ENCODE measurements at places on chromosomes 13 and 19.
A peak's percentile ranks its signal among the peaks of the same experiment; 100 is the strongest.

DNA sequence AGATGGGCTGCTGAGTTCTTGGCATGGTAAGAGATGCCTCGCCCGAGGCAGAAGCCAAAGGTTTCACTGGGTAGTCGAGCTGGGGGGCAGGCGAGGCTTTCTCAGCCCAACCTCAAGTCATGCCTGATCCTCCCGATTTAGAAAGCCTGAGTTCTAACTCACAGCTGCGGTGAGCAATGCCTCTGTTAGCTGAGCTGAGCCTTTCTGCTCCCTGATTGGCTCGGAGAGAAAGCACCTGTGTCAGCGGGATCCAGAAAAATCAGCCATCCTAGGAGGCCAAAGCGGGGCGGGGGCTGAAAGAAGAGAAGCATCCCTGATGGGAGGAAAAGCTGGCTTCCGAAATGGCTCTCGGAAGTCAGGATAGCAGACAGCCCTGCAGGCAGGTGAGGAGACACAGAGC, 44.7 kb downstream of the CACNA1A start:
- no peak for DNase-seq

- DNase-seq: no peak
These were observed 843 bp downstream of the NR2F6 start for GRCh38 chr19:17244618-17245534.

- DNase-seq: no peak
These were observed 6.6 kb upstream of the GADD45B start for GRCh38 chr19:2469102-2469914.

DNA sequence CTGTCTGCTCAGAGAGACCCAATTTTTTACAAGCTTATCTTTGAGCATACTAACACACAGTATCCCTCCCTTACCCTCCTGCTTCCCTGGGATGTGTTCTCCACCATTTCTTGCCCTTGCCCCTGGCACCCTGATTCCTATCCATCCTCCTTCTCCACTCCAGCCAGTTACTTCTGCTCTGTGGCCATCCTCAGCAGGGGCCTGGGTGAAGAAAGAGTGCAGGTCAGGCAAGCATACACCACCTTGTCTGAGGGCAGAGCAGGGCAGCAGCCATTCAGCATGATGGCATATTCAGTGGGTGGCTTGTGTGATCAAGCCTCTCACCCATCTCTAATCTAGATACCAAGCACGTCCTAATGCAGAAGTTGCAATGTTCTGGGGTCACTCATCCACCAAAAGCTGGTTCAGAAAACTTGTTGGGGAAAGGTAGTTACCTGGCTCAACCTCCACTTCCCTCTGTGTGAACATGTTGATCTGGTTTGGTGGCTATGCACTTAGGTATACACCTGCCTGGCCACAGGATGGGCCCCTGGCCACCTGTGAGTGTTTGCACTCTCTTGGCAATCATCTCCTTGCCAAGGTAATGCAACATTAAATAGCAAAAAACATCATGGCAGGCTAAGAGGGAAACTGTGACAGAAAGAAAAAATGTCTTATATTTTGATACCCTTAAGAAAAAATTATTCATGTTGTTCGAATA, 900.3 kb upstream of the MIR17HG start:
- no peak for DNase-seq

DNA sequence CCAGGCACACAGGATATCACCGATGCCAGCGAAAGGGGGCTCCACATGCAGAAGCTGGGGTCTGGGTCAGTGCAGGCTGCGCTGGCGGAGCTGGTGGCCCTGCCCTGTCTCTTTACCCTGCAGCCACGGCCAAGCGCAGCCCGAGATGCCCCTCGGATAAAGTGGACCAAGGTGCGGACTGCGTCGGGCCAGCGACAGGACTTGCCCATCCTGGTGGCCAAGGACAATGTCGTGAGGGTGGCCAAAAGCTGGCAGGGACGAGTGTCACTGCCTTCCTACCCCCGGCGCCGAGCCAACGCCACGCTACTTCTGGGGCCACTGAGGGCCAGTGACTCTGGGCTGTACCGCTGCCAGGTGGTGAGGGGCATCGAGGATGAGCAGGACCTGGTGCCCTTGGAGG, 7.2 kb downstream of the NCAN start:
- no peak for DNase-seq

DNA sequence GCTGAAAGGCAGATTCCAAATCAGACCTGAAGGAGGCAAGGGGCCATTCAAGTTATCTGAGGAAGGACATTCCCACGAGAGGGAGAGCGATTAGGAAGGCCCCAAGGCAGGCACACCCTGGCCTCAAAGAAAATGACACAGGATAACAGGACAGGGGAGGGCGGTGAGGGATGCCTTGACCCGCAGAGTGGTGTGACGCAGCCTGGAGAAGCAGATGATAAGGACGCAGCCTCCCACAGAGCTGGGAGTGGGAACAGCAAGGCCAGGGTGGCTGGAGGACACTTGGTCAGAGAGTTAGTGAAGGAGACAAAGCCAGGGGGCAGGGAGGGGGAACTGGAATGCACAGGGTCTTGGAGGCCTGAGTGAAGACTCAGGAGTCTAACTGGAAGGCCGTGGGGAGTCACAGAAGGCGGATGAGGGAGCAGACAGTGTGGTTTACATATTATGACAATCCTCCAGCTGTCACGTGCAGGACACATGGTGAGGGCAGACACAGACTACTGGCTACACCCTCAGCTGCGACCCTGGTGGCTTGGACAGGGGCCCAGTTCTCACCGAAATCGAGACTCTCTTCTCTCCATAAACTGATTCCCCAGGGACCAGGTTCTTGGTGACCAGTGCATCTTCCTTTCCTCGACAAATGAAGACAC, 5.8 kb upstream of the DYRK1B start:
- DNase-seq: no peak

DNA sequence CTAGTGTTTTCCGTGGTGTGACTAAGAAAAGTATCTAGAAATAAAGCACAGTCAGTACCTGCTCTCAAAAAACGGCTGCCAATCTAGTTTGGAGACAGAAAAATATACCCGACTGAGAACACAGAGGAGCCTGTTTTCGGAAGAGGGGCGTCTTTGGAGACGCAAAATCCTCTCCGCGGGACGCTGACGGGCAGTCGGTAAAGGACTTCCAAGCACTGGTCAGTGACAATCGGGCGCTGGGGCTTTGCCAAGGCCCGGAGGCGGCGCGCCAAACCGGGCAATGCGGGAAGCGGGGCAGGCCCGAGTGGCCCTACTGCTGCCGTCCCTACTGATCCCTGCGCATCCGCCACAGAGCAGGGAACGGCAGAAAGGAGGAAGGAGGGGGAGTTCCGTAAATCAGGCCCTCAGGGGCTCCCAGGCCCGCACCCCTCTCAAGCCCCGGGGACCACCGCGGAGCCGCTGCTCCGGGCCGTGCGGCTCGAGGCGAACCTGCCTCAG, 588 bp upstream of the DPY19L3 start:
- DNase-seq: no peak

DNA sequence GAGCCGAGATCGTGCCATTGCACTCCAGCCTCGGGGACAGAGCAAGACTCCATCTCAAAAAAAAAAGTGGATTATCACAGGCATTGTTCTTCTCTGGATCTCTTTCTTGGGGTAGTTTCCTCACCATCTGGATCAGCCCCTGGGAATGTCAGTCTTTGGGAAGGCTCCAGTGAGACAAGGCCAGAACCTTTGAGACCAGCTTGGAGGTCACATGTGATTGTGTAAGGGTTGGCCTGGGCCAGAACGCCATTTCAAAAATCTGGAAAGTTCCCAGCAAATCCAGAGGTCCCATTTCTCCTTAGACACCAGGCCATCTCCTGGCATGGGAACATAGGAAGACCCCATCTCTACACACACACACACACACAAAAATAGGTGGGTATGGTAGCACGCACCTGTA, 14.2 kb upstream of the ANGPTL8 start:
- no peak for DNase-seq

DNA sequence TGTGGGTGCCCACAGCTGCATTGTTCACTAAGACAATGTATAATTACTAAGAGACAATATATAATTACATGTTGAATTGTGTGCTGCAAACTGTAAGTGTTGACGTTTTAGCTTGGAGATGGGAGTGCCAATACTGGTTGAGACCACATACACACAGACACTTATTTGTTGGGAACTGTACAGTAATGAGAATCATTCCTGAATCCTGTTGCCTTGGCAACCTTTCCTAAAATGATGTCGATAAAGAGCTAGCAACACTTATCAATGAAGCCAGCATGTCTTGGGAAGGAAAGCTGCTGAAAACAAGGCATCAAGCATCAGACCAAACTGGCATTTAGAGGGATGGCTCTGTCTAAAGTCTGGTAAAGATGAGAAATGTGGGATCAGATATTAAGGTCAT, 51.3 kb downstream of the PCDH8 start:
- no peak for DNase-seq

GRCh38 chr13:37306778-37307544, 201.5 kb upstream of the CSNK1A1L start:
- DNase-seq: peak; percentile 93

DNA sequence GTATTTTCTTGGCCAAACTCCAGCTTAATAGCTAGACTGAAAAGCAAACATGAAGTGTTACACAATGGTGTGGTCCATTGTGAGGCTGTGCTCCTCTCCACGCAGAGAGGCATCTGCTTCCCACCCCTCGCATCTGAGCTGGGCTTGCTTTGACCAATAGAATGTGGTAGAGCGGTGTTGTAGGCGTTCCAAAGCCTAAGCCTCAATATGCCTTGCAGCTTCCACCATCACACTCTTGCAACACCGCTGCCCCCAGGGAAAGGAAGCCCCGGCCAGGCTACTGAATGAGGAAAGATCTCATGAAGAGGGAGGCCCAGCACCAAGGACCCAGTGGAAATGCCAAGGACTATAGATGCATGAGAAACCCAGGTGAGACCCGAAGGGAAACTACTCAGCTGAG, 9.4 kb downstream of the FLT1 start:
- no peak for DNase-seq

GRCh38 chr19:42311657-42312056, 1.5 kb upstream of the TMEM145 start:
- DNase-seq: no peak

DNA sequence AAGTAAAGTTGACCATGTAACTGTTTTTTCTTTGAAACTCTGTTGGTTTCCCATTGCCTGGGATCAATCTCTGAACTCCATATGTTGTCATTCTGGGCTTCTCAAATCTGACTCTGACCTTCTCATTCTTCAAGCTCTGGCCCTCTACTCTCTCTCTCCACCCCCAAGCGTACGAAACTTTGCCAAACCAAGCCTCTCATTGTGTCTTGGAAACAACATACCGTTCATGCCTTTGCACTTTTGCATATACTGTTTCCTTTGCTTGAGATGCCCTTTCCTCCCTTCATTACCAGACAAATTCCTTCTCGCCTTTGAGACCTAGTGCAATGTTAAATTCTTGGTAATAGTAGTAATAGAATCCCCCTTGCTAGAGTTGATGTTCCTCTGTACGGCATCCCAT, 113.7 kb downstream of the OLFM4 start:
- DNase-seq: peak; percentile 67

GRCh38 chr19:13850910-13851733, 25.8 kb upstream of the NANOS3 start:
- DNase-seq: peak; percentile 83

- DNase-seq: no peak
These were observed 15.3 kb upstream of the ATP12A start for GRCh38 chr13:24664726-24665409.

DNA sequence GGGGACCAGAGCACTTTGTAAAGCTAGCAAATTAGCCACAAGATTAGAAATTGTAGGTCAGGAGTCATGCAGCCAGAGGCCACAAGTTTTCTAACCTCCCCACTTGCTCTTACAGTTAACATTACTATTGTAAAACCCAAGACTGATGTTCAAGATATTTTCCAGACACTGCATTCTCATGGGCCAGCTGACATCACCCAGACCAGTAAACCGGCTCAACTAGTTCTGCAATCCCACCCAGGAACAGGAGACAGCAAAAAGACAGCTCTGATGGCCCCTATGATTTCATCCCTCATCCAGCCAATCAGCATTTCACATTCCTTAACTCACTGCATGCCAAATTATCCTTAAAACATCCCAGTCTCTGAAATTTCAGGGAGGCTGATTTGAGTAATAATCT, 178.5 kb downstream of the PRR20E start:
- no peak for DNase-seq

- no peak for DNase-seq
These were observed 12.5 kb upstream of the TBC1D4 start for GRCh38 chr13:75494491-75494890.

DNA sequence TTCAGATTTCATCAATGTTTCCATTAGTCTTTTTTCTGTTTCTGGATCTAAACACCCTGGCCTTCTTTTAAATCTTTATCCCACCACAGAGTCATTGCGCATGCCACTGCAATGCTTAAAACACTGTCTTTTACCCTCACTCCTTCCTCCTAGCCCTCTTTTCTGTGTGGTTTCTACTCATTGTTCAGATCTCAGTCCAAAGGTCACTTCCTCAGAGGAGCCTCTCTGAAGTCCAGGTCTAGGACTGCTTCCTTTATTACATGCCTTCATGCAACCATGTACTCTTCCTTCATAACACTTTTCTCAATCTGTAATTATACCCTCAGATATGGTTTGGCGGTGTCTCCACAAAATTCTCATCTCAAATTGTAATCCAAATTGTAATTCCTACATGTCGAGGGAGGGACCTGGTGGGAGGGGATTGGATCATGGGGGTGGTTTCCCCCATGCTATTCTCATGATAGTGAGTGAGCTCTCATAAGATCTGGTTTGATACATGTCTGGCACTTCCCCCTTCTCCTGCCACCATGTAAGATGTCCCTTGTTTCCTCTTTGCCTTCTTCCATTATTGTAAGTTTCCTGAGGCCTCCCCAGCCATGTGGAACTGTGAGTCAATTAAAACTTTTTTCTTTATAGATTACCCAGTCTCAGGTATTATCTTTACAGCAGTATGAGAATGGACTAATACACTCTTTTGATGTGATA, 808.9 kb downstream of the DIAPH3 start:
- no peak for DNase-seq

DNA sequence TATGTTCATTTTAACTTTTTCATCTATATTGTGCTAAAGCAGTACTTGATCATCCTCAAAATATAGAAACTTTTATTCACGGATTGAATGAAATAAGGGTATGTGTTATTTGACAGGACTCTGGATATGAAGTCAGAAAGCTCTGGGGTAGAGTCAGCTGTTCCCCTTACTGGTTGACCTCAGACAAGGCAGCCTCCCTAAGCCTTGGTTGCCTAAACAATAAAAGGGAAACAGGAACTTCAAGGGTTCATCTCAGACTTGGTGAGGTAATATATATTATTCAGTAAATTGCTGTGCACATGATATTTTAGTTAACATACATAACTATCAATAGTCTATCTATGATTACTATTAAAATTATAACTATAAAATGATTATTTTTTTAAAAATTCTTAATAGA, 13.6 kb downstream of the POLR1D start:
- DNase-seq: no peak

- DNase-seq: no peak
These were observed 58.1 kb upstream of the KLF2 start for GRCh38 chr19:16266586-16266942.

Measured in fibroblast of skin of left biceps (primary cell).